ENCODE measurements at places on chromosomes 1 and 21.

- no peak for DNase-seq
Observed at GRCh38 chr1:6832531-6833188, 47.4 kb downstream of the CAMTA1 start.

- DNase-seq: no peak
Observed at GRCh38 chr1:33378976-33379375, 51.9 kb downstream of the PHC2 start.

DNA sequence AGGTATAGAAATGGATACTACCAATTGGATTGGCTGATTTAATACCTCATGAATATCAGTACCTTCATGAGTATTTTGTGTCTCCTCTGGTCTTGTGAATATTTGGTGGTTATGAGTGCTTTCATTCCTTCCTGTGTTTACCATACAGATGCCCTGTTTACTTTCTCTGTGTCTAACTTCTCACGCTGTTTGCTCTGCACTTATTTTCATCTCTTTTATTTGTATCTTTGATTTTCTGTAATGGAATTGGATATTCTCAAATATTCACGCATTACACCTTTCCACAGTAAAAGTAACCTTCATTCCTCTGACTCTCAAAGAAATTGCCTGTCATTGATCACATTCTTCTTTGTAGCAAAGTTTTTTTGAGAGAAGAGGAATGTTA, 16.8 kb downstream of the CNST start:
- no peak for DNase-seq

DNA sequence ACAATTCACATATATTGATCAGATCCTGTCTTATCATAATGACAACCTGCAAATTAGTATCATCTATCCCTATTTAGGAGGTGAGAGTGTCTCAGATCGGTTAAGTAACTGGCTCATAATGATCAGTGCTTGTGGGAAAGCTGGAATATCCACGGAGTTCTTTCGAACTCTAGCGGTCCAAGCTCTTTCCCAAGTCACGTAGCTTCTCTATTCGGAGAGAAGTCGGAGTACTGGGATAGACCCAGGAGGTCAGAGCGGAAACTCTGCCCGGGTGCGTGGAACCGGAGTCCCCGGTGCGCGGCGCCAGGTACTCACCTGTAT, 339 bp downstream of the PTGS2 start:
- no peak for DNase-seq

GRCh38 chr1:8816264-8816663, 1.2 kb downstream of the RERE start:
- no peak for DNase-seq

DNA sequence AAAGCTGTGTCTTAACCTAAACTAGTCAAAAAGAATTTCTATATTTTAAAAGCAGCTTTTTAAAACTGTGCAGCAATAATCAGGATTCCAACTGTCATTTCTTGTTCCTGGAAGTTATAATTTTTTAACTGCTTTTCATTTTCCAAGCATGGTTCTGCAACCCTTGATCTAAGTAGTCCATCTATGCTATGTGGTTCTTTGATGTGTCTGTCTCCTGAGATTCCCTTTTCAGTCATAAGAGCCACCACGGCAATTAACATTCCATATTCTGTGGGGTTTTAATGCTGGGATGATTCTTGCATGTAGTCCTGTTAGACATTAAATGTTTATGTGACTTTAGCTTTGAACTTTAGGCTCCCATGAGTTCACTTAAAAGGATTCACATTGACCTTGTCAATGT, 220.4 kb downstream of the TPR start:
- no peak for DNase-seq

- DNase-seq: no peak
Observed at GRCh38 chr1:114723915-114724314, 7.3 kb upstream of the NRAS start.

GRCh38 chr1:93000291-93000690, 39.0 kb upstream of the DIPK1A start:
- no peak for DNase-seq

- DNase-seq: no peak
Observed at GRCh38 chr1:240086726-240087125, 5.0 kb upstream of the FMN2 start.

- no peak for DNase-seq
Observed at GRCh38 chr1:40743860-40744259, 39.7 kb upstream of the KCNQ4 start.

GRCh38 chr1:35717911-35718476, 690 bp downstream of the C1orf216 start:
- no peak for DNase-seq

- no peak for DNase-seq
Observed at GRCh38 chr1:191125950-191126349, 648.3 kb upstream of the BRINP3 start.

DNA sequence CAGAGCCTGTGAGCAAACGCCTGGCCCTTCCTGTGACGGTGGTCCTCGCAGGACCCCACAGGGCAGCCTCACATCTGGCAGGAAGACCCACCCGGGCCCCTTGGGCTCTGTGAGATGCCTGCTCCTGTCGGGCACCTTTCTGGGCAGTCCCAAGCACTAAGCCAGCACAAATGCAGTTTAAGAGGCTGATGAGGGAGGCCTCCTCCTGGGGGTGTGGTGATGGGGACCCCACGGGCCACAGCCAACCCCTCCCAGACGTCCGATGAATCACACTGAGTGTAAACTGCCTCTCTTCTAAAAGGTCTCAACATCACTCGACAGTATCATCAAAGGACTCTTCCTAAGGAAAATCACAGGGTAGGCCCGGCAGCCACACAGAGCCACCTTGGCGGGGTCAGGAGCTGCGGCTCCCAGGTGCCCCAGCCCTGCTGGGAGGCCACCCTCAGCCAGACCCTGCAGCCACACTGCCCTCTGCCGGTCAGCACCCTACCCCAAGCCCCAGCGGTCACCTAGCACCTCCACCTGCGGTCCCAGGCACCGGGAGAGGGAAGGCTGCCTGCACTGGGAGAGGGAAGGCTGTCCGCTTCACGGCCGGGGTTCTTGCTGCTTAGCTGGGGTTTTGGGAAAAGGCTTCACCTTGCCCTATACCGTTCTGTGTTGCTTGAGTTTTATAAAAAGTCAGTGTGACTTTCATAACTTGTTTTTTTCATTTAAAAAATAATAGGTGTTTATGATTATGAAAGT, 3.9 kb upstream of the PRKCZ start:
- no peak for DNase-seq

GRCh38 chr1:54976747-54977146, 3.7 kb upstream of the TMEM61 start:
- no peak for DNase-seq

GRCh38 chr1:119504831-119505230, 2.2 kb upstream of the HSD3B1 start:
- no peak for DNase-seq

GRCh38 chr1:201753492-201753891, 75.5 kb upstream of the IPO9 start:
- no peak for DNase-seq

All from NCI-H1417 treated with DMSO at 0.1 percent for 48 hours (cell line).